ENCODE measurements at places on chromosomes 2 and 18. TPM values are rescaled to one million over a fixed set of nuclear protein-coding genes. Genes with fewer than 3 reads are reported as not detected.
A peak's percentile ranks its signal among the peaks of the same experiment; 100 is the strongest.

DNA sequence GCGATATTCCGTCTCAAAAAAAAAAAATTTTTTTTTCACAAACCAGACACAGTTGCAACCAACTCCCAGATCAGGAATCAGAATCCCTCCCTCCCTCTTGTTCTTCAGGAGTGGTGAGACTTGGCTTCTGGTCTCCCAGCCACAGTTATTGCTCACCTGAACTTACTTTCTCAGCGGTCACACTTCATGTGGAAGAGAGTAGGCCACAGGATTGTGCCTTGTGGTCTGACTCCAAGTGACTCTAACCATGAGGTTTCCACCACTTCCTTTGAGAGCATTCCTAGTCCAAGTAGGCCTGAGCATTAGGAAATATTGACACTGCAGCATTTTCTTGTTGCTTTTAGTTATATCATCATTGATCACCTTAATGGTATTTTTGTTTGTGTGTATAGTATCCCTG, 12.1 kb downstream of the FMNL2 start:
- DNase-seq = no peak

PPP1R1C gene
- polyA plus RNA-seq = 1.3 TPM

MTCL1 gene
- polyA plus RNA-seq = 16.6 TPM

GRCh38 chr2:168650781-168651180, 151.7 kb upstream of the NOSTRIN start:
- no peak for DNase-seq

REG1B gene
- not detected for polyA plus RNA-seq

C2orf72 gene
- polyA plus RNA-seq = 1.7 TPM

DNA sequence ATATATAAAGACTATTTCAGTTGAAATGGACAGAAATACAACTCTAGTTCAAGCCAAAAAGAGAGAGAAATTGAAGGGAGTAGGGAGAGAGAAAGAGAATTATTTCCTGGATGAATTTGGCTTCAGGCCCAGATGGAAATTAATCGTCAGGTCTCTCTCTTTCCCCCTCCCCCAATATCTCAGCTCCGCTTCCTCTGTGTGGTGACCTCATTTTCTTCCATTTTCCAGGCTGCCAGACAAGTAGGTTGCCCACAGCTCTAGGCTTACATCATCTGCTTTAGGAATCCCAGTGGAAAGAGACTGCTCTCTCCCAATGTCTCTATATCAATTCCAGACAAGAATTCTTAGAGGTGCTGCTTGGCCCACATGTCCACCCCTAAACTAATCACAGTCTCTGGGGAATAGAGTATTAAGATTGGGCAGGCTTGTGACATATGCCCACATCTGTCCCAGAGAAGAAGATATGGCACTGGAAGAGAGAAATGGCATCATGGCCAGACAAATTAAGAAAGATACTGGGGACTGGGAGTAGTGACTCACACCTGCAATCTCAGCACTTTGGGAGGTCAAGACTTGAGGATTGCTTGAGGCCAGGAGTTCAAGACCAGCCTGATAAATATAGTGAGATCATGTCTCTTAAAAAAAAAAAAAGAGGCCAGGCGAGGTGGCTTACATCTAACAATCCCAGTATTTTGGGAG, 37.2 kb upstream of the CFAP36 start:
- no peak for DNase-seq

APOB gene
- 0.08 TPM for polyA plus RNA-seq

COBLL1 gene
- 1.4 TPM for polyA plus RNA-seq

GRCh38 chr2:11257078-11257477, 87.4 kb downstream of the ROCK2 start:
- no peak for DNase-seq

AGXT gene
- polyA plus RNA-seq = 0.03 TPM

- no peak for DNase-seq
These were observed 1.8 kb upstream of the XRCC5 start for GRCh38 chr2:216107320-216107719.

- DNase-seq = no peak
These were observed 1228.7 kb upstream of the DDX18 start for GRCh38 chr2:116585669-116586327.

DNA sequence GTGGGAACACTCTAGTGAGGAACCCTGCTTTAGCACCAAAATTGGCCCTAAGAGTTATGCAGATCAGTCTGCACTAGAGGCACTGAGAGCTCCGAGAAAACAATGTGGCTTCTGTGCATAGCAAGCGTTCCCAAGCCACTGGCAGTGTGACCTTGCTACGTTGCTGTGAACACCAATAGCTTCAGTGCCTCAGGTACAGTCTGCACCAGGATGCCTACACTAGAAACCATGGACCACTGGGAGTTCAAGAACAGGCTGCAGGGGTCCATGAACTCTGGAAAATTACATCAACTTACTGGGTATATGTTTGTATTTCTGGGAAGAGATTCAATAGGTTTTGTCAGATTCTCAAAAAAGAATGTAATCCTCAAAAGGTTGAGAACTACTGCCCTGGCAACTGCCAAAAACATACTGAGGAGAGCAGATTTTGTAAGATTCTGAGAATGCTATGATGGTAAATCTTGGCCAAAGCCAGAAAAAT, 18.3 kb upstream of the SP3 start:
- DNase-seq = no peak

GRCh38 chr2:220930271-220931076, 641.6 kb downstream of the EPHA4 start:
- no peak for DNase-seq

DNA sequence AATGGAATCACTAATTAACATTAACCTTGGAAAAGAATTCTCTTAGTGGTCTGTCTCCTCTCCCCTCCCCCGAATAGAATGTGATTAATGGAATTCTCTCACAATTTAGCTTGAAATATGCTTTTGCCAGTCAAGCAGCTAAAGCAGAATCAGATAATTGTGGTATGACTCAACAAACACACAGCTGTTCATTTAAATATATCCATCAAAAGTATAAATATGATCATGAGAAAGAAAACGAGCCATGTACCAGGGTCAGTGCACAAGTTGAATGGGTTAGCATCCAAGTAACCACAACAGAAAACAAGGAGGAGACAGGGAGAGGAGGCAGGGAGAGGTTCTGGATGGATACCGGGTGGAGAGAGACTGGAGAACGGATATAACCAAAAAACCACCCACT, 66.9 kb downstream of the ACVR1 start:
- DNase-seq = no peak

GRCh38 chr2:30448866-30449265, 1.8 kb downstream of the LCLAT1 start:
- DNase-seq = no peak

DNA sequence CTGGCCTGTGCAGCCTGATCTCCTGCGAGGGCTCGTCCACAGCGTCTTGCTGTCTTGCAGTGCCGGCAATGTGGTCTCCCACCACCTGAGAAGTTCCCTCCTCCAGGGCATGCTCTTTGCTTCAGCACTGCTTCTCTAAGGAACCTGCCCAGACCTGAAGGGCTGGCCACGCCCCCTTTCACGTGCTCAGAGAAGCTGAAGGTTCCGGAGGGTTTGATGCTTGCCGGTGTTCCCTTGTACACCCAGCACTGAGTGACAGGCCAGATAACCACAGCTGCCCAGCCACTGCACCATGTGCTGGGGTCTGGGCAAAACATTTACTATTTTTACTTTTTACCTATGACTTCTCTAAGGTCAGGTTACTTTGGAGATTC, 1.7 kb upstream of the POLR2D start:
- DNase-seq = peak; percentile 85

DNA sequence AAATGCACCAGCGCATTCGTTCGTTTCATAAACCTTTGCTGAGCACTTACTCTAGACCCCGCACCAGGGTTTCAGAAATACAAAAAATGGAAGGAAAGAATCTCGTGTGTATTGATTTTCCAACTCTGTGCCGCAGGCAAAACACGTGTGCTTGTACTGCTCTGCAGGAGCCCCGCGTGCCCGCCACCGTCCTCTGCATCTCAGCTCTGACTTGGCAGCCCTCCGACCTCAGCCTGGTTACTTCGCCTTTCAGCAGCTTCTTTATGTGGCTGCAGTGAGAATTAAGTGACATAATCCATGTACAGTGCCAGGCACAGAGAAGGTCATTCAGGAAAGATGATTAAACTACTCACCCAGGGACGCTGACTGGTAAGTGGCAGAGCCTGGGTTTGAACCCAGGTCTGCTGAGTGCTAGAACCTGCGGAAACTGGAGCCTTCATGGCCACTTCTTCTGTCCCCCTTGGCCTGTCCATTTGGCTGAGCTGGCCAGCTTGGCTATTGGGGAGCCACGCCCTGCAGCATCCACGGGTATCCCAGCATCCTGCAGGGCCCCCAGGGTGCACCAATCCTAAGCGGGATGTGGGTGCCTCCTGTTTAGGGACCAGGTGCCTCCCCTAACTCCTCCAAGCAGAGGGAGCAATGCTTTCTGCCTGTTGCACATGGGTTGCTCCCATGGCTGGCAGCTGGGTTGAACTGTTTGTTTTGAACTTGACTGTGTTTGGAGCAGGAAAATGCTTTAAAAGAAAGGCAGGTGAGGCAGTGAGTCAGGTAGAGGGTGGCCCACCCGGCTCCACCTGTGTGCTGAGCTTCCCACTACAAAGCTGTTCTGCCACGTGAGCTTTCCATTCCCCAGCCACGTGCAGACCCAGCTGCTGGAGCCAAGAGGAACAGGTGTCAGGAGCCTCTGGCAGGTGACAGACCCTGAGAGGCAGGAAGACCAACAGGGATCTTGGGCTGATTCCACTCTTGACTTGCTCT, 34.3 kb downstream of the INHBB start:
- DNase-seq = no peak

FOXD4L1 gene
- not detected for polyA plus RNA-seq

GRCh38 chr2:37790019-37790418, 118.6 kb upstream of the CDC42EP3 start:
- no peak for DNase-seq

SP140 gene
- 0.23 TPM for polyA plus RNA-seq

DNA sequence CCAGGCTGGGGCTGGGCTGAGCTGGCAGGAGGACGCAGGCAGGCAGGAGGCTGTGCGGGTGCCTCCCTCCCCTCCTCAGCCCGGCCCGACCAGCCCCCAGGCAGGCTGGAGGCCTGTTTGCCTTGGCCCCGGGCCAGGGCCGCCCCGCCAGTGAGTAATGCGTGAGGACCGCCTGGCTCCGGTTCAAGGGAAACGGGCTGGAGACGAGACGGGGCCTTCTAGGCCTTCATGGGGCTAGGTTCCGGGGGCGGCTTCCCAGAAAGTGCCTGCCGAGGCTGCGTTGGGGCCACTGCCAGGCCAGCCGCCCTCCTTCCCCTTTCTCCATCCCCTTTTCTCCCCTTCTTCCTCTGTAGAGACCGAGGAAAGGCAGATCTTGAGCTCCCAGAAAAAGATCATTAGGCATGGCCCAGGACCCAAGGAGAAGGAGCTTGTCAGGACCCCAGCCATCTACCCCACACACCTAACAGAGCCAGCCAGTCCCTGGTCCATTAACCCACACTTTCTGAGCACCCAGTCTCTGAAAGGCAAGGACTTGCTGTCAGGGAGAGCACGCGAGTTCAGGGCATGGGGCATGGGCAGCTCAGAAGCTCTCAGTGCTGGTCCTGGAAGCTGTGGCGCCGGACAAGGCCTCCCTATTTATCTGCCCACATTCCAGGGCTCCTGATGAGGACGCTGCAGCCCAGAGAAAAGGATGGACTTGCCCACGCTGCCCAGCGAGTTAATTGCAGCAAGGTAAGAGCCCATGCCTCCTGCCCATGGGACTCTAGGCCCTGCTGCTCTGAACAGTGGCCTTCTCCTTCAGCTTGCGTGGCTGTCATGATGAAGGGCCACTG, 48.5 kb downstream of the SMAD7 start:
- DNase-seq = no peak

- DNase-seq = no peak
These were observed 142.3 kb upstream of the TANK start for GRCh38 chr2:161017780-161018470.

DNA sequence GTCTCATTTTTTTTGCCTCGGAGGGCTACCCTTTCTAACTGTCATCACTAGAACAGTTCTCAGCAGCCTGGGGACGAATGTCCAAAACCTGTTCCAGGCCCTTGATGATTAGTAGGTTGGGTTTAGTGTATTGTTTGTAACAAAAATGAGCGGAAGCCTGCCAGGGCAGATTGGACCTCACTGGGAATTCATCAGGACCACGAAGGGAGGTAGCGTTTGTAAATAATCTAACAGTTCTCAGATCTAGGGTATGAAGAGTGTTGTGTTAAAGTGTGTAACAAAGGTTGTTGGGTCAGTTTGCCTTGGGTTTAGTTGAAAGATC, 799 bp downstream of the CEP68 start:
- no peak for DNase-seq

- DNase-seq = no peak
These were observed 328.5 kb downstream of the FIGN start for GRCh38 chr2:163407296-163407695.

DNA sequence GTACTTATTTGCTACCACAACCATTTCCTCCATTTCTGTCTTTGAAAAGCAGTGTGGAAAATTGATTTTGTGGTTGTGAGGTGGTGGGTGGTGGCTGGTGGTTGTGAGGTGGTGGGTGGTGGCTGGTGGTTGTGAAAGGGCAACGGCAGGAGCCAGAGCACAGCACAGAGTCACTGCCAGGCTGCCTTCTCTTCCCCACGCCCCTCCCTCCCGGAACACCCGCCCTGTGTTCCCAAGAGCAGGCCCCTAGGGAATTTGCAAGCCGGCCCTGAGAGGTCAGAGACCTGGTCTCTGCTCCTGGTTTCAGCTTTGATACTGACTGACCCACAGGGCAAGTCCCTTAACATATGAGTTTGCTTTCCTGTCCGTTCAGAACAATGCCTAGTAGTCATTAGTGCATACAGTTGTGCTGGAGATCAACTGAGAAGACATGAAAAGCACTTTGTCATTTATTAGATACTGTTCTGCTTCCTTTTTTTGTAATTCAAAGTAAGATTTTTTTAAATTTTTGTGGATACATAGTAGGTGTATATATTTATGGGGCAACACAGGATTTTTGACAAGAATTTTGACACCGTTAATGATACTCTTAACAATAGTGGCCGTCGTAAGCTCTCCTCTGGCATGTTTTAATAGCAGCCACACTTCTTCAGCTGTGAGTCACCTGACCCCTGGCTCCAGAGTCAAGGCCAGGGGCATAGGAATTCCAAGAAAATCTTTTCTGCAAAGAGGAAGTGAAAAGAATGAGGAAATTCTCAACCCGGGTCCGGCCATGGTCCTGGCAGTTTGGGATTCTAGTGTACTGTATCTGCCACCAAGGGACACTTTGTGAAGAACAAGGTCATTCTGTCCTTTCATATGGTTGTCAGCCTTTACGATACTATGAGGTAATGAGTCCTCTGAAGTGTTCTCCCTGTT, 53.2 kb downstream of the ITGA6 start:
- DNase-seq = no peak

DNA sequence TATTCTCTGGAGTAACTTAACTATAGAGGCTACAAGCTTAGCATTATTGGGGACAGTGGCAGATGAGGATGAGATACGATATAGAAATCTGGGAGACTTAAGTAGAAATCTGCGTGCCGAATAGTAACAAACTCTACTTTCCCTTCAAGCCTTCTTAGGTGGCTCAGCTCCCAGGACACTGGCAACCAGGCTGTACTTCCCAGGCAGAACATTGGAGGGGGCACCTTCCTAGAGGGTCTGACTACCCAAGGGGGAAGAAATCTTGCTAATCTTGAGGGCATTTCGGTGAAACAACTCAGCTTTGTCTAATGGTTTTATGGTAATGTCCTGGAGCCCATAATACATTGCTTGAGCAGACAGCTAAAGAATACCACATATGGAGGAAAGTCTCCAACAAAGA, 126.2 kb upstream of the DTNA start:
- DNase-seq = no peak

GRCh38 chr18:48152549-48152948, 222.1 kb upstream of the SMAD2 start:
- DNase-seq = no peak

FANCL gene
- polyA plus RNA-seq = 38.7 TPM

GRCh38 chr2:42639340-42640077, 71.1 kb downstream of the MTA3 start:
- no peak for DNase-seq

GRCh38 chr2:8721410-8721809, 39.6 kb downstream of the ID2 start:
- no peak for DNase-seq

PPM1B gene
- polyA plus RNA-seq = 43.6 TPM

Data from H1 (cell line).